ENCODE measurements at places on chromosomes 1 and 21. TPM values are rescaled to one million over a fixed set of nuclear protein-coding genes. Genes with fewer than 3 reads are reported as not detected.

The CELA2B gene
- not detected for total RNA-seq

The PRDM16 gene
- total RNA-seq, result 1.5 TPM

The DPT gene
- total RNA-seq, result 0.05 TPM

The OXCT2 gene
- total RNA-seq, result 0.30 TPM

The C1QTNF12 gene
- 0.92 TPM for total RNA-seq

The TAL1 gene
- under 0.01 TPM for total RNA-seq

The LRRC39 gene
- total RNA-seq, result 0.37 TPM

The SMIM1 gene
- total RNA-seq, result 1.2 TPM

The SYT14 gene
- 0.89 TPM for total RNA-seq

The PCBP3 gene
- 0.05 TPM for total RNA-seq

The UBE2U gene
- total RNA-seq, result not detected

The DNM3 gene
- 0.55 TPM for total RNA-seq

The ITPKB gene
- total RNA-seq, result 3.2 TPM

The LHX4 gene
- total RNA-seq, result under 0.01 TPM

The LCE1F gene
- not detected for total RNA-seq

The CCDC17 gene
- 0.78 TPM for total RNA-seq

The RIIAD1 gene
- total RNA-seq, result not detected
